ENCODE measurements at places on chromosomes 5 and 9.
A peak's percentile ranks its signal among the peaks of the same experiment; 100 is the strongest.

GRCh38 chr5:175746851-175747250 is 89.0 kb downstream of the HRH2 start:
- peaks cover 12% of the 10 kb centered on the region for H3K27me3 ChIP-seq
- H3K4me1 ChIP-seq: no peaks in the 10 kb centered on the region
- no peak for DNase-seq
- H3K4me3 ChIP-seq: no peak overlapping the region
- no peak overlapping the region for H3K27ac ChIP-seq
- no peaks in the 10 kb centered on the region for H3K36me3 ChIP-seq

- H3K4me3 ChIP-seq: no peak overlapping the region
- H3K27ac ChIP-seq: no peak overlapping the region
- H3K36me3 ChIP-seq: no peaks in the 10 kb centered on the region
- H3K27me3 ChIP-seq: peaks cover 10% of the 10 kb centered on the region
- DNase-seq: no peak
Observed at GRCh38 chr9:32580631-32581300, 7.8 kb upstream of the NDUFB6 start.

GRCh38 chr5:74040065-74040551 is 414.1 kb downstream of the ARHGEF28 start:
- no peaks in the 10 kb centered on the region for H3K36me3 ChIP-seq
- DNase-seq: peak; percentile 67
- no peaks in the 10 kb centered on the region for H3K27me3 ChIP-seq
- no peak overlapping the region for H3K4me3 ChIP-seq

GRCh38 chr9:79551994-79552393 is 19.8 kb upstream of the TLE4 start:
- no peaks in the 10 kb centered on the region for H3K36me3 ChIP-seq
- H3K27me3 ChIP-seq: no peaks in the 10 kb centered on the region
- H3K4me3 ChIP-seq: no peak overlapping the region
- H3K27ac ChIP-seq: no peak overlapping the region
- DNase-seq: no peak
- no peaks in the 10 kb centered on the region for H3K4me1 ChIP-seq

- no peak for DNase-seq
- H3K27ac ChIP-seq: no peak overlapping the region
- H3K4me3 ChIP-seq: no peak overlapping the region
- H3K4me1 ChIP-seq: no peaks in the 10 kb centered on the region
- H3K27me3 ChIP-seq: no peaks in the 10 kb centered on the region
- no peaks in the 10 kb centered on the region for H3K36me3 ChIP-seq
Observed at GRCh38 chr9:6367128-6367890, 39.1 kb downstream of the TPD52L3 start.

- H3K27ac ChIP-seq: no peak overlapping the region
- H3K4me3 ChIP-seq: no peak overlapping the region
- no peak for DNase-seq
- peaks cover 7% of the 10 kb centered on the region for H3K27me3 ChIP-seq
Observed at GRCh38 chr5:478982-479535, 36.1 kb downstream of the EXOC3 start.

All from lung (tissue), 17 donors.